ENCODE measurements at places on chromosomes 3 and 15.
A peak's percentile ranks its signal among the peaks of the same experiment; 100 is the strongest.

DNA sequence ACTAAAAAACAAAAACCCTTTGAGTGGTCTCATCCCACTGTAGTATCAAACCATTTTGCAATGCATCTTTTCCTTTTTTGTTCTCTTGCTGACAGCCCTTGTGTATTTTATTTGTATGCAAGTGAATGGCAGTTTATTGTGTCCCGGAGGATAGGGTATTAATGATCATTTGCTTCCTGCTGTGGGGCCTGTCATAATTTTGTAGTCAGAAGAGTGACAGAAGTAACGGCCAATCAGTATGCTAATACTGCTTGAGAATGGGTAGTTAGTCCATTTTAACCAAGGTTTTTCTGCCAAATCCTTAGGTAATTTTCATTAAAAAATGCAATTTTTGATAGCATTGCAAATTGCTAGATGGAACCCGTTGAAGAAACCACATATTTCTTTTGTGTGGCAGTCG, 75.5 kb upstream of the PLSCR5 start:
- H3K36me3 ChIP-seq = no peaks in the 10 kb centered on the region
- H3K27me3 ChIP-seq = no peaks in the 10 kb centered on the region
- no peaks in the 10 kb centered on the region for H3K4me1 ChIP-seq
- H3K27ac ChIP-seq = no peak overlapping the region
- no peak overlapping the region for H3K4me3 ChIP-seq

GRCh38 chr3:162970292-162970691, 1473.7 kb downstream of the OTOL1 start:
- H3K4me1 ChIP-seq = no peaks in the 10 kb centered on the region
- H3K4me3 ChIP-seq = no peak overlapping the region
- no peak overlapping the region for H3K27ac ChIP-seq
- no peaks in the 10 kb centered on the region for H3K36me3 ChIP-seq
- no peak for DNase-seq
- no peaks in the 10 kb centered on the region for H3K27me3 ChIP-seq

DNA sequence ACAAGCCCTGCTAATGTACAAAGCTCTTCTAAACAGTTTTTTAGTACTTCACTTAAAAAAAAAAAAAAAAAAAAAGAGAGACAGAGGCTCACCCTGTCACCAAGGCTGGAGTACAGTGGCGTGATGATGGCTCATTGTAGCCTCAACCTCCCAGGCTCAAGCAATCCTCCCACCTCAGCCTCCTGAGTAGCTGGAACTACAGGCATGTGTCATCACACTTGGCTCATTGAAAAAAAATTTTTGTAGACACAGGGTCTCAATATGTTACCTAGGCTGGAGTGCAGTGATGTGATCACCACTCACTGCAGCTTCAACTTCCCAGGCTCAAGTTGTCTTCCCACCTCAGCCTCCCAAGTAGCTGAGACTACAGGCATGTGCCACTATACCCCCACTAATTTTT, 47.6 kb upstream of the HEG1 start:
- no peaks in the 10 kb centered on the region for H3K27me3 ChIP-seq
- no peaks in the 10 kb centered on the region for H3K4me1 ChIP-seq
- no peak overlapping the region for H3K27ac ChIP-seq
- no peaks in the 10 kb centered on the region for H3K36me3 ChIP-seq

DNA sequence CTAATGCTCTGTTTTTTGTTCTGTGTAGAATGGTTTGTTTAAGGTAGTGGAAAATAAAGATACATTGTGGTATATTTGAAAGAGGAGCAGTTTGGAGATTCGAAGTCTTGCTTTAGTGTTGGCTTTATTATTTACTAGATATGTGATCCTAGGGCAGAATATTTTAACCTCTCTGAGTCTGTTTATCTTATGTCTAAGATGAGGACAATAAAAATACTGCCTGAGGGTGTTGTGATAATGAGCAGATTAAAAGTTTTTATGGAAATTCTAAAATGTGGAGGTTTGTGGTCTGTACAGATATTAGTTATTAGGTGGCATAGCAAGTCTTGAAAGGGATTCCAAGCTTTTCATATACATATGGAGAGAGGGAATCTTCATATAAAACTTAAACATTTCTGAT, 15.0 kb downstream of the TCF12 start:
- no peaks in the 10 kb centered on the region for H3K36me3 ChIP-seq
- H3K27ac ChIP-seq = peak overlapping the region; percentile 17
- DNase-seq = no peak
- H3K4me1 ChIP-seq = peaks cover 49% of the 10 kb centered on the region
- H3K4me3 ChIP-seq = no peak overlapping the region

- H3K4me3 ChIP-seq = no peak overlapping the region
- no peaks in the 10 kb centered on the region for H3K36me3 ChIP-seq
- no peaks in the 10 kb centered on the region for H3K4me1 ChIP-seq
- H3K27ac ChIP-seq = no peak overlapping the region
- no peak for DNase-seq
Measured at GRCh38 chr3:143718463-143718862, 129.8 kb downstream of the SLC9A9 start.

Data from cardiac muscle cell (in vitro differentiated cells and primary cell).